ENCODE measurements at places on chromosomes 3 and 15.

DNA sequence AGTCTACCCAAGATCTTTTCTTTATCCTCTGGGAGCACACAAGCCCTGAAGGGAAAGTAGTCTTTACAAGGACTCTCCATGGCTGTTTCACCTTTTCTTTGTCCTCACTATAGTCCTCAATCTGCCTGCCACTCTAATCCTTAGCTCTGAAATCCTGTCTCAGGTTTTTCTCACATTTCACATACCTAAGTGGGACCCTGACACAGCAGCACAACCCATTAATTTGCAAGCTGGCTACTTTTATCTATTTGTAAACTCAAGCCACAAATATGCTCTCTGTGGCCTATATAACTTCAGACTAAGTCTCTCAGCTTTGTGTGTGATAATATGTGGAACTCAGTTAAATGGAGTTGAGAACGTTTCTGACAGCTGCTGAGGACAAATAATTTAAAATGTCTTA, 19.8 kb downstream of the SIN3A start:
- DNase-seq = no peak

DNA sequence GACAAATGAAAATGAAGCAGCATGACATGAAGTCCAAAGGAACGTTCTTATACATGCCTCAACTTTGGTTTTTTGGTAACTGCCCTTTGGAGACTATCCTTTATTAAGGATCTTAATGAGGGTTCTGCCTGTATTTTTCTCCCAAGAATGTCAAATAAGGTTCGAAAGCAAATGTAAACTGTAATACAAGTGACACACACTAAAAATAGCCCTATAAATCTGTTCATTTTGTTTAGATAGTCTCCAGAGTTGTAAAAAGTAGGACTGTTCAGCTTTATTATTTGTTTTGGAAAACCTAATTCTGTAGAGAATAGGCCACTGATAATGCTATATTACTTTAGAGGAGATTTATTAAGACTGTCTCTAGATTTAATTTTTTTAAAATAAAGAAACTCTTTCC, 80.5 kb upstream of the CDIN1 start:
- no peak for DNase-seq

DNA sequence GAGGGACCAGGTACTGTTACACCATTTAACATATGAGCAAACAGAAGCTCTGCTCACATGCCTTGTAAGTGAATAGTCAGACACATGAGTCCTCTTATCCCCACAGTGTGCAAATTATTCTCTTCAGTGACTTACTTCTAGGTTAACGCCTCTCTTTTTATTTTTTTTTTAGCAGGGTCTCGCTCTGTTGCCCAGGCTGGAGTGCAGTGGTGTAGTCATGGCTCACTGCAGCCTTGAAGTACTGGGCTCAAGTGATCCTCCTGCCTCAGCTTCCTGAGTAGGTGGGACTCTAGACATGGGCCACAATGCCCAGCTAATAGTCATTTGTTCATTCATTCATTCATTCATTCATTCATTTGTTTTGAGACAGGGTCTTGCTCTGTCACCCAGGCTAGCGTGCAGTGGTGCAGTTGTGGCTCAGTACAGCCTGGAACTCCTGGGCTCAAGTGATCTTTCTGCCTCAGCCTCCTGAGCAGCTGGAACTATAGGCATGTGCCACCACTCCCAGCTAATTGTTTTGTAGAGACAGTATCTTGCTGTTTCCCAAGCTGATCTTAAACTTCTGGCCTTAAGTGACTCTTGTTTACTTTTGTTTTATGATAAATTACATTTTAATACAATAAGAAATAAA, 94.7 kb downstream of the LRRC28 start:
- no peak for DNase-seq

DNA sequence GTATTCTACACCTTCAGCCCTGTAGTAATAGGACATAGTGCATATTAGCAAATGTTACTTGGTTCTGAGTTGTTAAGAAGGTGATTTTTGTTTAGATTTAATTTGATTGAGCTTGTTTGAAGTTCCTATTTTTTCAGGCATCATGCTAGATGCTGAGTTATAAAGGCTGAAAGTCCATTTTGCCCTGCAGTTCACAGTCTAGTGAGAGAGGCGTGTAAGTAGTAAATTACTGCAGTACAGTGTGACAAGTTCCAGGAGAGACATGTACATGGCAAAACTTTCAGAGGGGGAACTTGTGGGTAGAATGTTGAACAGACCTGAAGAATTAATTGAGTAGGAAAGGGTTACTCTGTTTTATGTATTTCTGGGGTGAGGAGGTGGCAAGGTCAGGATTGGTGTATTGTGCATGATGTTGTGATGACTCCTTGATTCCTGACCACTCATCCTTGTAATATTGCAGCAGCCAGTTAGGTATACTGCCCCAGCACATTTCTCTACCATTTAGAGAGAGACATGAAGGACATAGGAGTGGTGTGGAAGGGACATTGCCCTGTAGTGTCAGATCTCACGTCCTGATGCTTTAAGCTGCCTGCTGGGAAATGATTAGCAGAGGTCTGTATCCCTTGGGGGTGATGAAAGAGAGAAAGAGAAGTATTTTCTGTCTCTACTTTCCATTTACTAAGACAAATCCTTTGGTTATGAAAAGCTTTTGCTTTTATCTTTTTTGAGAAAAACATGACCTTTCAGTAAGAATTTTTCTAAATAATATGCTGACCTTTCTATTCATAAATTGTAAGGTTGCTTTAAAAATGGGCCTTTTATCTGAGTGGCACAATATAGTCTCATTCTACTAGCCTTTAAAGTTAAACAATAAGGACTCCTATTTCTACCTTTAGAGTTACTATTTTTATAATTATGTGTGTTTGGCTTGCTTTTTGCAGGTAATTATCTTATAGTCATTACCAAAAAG, 16.9 kb downstream of the SACM1L start:
- no peak for DNase-seq

DNA sequence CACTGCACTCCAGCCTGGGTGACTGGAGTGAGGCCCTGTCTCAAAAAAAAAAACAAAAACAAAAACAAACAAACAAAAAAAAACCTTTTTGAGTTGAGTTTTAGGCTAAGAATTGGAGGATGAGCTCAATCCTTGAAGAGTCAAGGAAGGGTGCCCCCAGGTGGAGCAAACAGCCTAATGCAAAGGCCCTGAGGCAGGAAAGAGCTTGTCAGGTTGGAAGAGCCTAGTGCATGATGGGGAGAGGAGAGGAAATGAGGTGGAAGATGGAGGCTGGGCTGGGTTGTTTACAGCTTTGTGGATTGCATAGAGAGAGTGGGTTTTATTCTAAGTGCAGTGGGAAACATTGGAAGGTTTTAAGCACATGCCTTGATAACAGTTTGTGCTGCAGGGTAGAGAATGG, 2.1 kb upstream of the SNX22 start:
- no peak for DNase-seq

- no peak for DNase-seq
These were observed 8.1 kb upstream of the SLC9A9 start for GRCh38 chr3:143856252-143856970.

DNA sequence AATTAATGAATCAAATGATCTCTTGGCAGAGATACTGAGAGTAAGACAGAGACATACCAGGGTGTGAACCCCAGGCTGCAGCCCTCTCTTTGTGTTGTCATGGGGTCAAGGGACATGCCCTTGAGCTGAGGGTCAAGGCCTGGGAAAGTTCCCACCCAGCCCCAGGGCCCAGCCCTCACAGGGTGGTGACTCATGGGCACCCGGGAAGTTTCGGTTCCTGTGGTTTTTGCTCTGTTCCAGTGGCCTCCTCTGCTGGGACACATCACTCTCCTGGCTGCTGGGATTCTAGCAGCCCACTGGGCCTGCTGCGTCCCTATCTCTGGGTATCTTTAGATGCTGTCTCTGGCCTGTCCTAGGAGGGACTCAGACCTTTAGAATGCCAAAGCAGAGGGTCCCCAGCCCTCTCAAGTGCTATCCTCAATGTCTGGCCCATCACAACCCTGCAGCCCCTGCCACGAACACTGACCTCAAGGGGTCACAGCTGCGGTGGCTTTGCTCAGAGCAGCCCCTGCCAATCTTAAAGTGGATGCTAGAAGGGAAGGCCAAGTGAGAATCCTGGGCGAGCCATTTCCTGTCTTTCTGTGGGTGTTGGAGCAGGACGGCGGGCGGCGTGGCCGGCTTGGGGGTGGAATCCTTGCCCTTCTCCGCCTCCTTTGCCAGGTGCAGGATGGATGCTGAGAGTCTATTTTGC, 148.4 kb upstream of the TLE3 start:
- DNase-seq = no peak

GRCh38 chr3:29282427-29283230, 1.8 kb downstream of the RBMS3 start:
- DNase-seq = no peak

GRCh38 chr3:70703305-70704102, 391.1 kb upstream of the MDFIC2 start:
- DNase-seq = no peak

DNA sequence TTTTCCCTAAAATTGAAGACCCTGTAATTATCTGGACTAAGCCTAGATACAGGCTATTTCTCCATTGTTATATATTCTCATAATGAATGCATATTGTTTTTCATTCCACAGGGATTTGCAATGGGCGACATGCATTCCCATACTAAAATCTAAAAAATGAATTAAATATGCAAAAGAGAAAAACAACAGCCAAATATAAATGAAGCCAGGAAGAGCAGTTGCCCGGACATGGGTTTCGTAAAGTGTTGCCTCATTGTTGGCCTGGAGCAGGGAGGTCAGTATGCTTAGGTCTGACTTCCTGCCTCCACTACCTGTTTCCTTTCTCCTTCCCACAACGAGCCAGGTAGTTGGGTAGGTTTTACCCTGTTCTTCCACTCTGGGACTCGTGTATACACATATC, 27.1 kb upstream of the SLCO3A1 start:
- DNase-seq = no peak

- DNase-seq = no peak
These were observed 54.8 kb upstream of the ACTC1 start for GRCh38 chr15:34850121-34850520.

Data from stimulated activated CD8-positive, alpha-beta memory T cell treated with anti-CD3 and anti-CD28 coated beads, Interleukin-2, amount 100 ng/mL, for 1 hour (primary cell).